ENCODE measurements at places on chromosomes 1 and 21.

DNA sequence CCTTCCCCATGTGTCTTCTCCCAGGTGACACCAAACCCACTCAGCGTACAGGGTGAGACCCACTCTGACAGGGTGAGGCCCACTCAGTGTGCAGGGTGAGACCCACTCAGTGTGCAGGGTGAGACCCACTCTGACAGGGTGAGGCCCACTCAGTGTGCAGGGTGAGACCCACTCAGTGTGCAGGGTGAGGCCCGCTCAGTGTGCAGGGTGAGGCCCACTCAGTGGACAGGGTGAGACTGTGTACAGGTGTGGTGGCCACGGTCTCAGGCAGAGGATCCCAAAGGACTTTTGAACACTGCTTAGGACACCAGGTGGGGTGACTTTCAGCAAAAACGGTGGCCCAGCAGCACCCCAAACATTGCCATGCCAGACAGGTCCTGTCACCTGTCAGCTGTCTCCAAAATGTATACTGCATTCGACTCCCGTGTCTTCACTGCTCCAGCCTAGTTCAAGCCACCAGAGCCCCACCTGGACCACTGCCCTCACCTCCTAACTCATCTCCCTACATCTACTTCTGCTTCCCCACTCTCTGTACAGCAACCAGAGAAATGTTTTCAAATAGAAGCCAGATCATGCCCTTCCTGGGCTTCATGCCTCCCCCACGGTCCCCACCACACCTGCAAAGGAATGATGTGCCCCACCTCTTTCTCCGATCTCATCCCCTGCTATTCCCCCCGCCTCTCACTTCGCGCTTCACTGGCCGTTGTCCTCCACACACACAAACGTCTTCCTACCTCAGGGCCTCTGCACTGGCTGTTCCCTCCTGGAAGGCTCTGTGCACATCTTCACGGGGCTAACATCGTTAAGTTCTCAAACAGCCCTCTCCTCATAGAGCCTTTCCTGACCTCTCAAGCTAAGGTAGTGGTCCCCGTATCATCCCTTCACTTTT lies 52.1 kb downstream of the ACBD3 start:
- no peak for DNase-seq

DNA sequence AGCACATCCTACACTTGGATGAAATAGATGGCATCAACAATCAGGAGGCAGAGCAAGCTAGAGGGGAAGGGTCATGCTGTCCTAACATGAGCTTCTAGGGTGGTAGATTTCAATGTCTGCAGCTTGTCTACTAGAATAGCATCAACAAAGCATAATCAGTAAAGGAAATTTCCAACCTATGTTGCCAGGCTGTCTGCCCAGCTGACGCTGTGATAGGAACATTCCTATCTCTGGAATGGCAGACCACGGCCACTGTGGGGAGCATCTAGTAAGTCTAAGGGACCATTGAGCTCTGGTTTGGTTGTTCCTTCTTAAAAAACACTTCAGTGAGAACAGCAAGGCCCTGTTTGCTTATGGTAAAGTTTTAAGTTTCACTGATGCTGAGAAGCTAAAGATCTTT lies 206.8 kb downstream of the PAPPA2 start:
- DNase-seq, result no peak

GRCh38 chr21:45305836-45306235 lies 18.1 kb upstream of the POFUT2 start:
- no peak for DNase-seq

- DNase-seq, result no peak
These were observed at the start of gene KRTAP21-3 for GRCh38 chr21:30718239-30718909. Gene KRTAP21-3 (minus strand): TSS chr21:30718777. CDS start chr21:30718759, 18 bp downstream.

- no peak for DNase-seq
These were observed 122.3 kb upstream of the CXADR start for GRCh38 chr21:17390569-17390968.

DNA sequence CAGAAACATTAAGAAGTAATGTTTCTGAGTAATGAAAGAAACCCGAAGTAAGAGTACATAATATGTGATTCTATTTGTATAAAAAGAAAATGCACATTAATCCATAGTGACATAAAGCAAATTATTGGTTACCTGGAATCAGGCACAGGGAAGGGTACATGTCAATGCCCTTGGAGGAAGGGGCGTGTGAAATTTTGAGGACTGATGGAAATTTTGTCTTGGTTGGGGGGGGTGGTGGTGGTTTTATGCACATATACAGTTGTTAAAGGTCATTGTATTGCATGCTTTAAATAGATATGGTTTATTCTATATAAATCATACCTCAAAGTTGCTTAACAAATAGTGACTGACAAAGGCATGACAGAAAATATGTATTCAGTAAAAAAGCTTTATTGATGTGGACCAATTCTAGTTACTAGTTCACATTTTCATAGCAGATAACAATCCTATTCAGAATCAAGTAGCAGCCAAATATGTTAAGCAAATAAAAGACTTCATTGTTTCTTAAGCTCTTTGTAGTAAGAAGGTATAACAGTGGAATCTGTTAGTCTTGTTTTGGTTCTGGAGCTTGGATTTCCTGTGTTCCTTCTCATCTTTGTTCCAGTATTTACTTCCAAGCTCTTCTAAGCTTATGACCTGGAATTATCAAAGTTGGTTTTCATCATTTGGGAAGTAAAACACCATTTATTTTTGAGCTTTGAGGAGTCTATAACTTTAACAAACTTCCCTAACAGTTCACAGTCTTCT lies 15.1 kb downstream of the BACH1 start:
- DNase-seq, result no peak

GRCh38 chr1:197171531-197171930 lies 25.1 kb upstream of the ASPM start:
- DNase-seq, result no peak

DNA sequence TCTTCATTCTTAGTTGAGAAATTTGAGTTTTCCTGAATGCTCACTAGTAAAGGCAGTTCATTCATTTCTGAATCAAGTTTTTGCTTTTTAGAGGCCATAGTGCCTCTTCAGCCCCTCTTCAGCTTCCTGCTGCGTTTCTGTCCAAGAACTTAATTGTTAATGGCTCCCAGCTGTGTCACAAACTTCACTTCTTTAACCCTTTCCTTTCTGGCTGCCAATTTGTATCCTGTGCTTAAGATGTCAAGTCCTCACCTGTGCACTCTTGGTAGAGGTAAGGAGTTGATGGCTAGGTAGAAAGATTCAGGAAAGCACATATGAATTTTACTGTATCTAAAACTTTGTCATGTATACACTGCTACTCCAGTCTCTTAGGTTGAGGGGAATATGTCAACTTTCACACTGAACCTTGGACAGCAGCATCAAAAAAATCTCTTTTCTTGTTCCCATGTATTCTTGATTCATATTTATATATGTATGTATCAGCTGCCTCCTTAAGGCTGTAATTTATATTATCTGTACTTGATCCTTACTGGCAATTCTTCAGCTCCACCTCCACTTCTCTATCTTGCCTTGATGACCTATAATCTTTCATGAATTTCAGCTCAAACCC lies 612.8 kb downstream of the LMO4 start:
- no peak for DNase-seq

DNA sequence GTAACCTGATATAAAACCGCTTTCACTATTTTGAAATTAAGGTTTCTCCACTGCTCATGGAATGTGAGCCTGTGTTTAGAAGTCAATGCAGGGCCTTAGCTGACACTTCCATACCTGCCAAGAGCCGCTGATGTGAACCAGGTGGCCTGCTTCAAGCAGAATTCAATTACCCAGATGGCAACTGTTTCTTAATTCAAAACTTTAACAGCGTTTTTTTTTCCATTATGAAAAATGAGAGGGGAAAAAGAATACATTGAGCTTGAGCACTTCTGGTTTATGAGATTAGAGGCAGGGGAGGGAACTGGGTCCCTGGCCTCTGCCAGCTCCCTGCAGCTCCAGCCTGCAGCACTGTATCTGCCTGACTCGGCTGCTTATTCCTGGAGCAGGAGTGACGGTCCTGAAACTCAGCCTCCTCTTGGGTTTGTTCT lies 7.7 kb upstream of the ATP1A1 start:
- DNase-seq, result no peak

- no peak for DNase-seq
These were observed 647 bp downstream of the DESI2 start for GRCh38 chr1:244653439-244654107.

GRCh38 chr1:47225430-47226100 lies 6.5 kb downstream of the TAL1 start:
- DNase-seq, result no peak

- DNase-seq, result no peak
These were observed 65.4 kb downstream of the VWA5B1 start for GRCh38 chr1:20355828-20356735.

GRCh38 chr1:230661976-230662375 lies 19.7 kb downstream of the COG2 start:
- DNase-seq, result no peak

DNA sequence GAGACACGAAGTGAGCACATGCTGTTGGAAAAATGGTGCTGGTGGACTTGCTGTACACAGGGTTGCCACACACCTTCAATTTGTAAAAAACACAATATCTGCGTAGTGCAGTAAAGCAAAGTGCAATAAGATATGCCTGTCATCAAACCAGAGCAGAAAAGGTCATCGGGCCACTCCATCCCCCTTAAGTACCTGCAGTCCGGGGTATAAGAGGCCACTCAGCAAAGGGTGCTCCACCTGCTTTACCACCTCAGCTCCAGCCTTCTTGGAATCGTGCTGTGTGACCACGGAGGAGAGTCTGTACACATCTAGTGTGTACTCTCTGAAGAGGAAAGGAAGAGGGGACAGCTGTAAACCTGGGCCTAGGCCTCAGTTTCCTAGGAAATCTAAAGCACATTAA lies 10.9 kb downstream of the YARS1 start:
- DNase-seq, result no peak

DNA sequence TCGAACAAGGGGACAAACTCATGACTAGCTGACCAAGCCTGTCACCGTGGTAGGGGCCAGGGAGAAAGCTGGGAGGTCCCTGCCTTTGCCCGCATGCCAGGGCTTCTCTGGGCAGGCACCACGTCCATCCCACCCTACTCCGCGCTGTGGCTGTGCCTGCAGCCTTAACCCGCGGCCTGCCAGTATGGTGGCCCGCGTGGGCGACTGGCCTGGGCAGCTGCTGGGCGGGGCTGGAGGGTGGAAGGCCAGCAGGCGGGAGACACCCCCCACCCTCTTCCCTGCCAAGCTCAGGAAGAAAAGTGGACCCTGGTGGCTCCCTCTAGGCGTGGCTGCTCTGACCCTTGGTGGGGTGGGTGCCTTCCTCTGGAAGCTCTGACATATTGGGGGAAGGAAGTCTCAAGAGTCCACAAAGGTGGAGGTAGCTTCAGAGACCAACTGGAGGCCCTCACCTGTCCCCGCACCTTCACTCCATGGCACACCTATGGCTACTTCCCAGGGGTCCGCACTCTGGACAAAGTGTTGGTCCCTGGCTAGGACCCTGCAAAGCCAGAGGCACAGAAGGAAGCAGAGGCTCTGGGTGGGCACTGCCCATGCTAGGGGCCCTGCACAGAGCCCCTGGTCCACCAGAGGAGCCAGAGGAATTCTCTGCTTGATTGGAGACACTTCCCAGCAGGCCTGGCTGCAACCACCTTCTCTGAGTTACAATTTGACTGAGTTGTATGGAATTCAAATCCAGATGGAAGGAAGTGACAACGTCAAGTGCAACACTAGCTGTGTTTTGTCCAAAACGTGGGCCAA lies 3.3 kb upstream of the SKI start:
- no peak for DNase-seq

GRCh38 chr1:156390469-156391365 lies 21.7 kb downstream of the RHBG start:
- no peak for DNase-seq

DNA sequence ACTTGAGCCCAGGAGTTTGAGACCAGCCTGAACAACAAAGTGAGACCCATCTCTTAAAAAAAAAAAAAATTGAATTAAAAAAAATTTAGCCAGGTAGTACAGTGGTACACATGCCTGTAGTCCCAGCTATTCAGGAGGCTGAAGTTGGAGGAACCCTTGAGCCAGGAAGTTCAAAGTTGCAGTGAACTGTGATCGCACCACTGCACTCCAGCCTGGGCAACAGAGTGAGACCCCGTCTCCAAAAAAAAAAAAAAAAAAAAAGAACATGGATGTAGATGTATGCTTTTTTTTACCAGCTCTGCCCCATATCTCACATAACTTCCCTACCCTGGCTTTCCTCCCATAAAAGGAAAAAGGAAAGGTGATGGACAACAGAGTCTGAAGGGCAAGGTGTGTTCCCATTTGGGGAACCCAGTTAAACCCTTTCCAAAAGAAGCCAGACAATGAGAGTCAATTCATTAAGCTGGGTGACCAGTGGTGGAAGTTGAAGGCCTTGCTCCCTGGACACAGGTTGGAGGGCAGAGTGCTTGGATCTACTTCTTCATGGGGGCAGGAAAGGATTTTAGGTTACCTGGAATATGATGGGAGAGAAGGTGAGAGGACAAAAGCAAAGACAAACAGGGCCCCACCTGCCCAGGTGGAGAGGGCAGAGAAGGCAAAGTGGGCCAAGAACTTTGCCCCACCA lies 2.9 kb downstream of the KRTCAP2 start:
- DNase-seq, result no peak

DNA sequence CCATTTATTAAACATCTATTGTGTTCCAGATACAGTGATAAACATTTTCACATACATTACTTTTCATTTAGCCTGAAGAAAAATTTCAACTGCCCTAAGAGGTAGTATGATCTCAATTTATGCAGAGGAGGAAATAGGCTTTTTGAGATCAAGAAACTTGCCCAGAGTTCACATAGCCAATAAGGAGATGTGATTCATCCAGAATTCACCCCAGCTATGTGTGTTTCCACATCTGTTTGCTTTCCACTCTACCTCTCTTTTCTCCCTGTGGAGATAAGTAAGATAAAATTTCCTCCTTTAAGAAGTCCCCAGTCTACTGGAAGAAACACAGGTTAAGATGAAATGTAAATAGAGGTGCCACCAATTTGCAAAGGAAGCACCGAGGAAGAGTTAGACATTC lies 199.7 kb upstream of the C8B start:
- no peak for DNase-seq

- DNase-seq, result no peak
These were observed 35.3 kb downstream of the HLX start for GRCh38 chr1:220914283-220915116.

GRCh38 chr1:51719146-51719545 lies 102.3 kb downstream of the OSBPL9 start:
- no peak for DNase-seq

DNA sequence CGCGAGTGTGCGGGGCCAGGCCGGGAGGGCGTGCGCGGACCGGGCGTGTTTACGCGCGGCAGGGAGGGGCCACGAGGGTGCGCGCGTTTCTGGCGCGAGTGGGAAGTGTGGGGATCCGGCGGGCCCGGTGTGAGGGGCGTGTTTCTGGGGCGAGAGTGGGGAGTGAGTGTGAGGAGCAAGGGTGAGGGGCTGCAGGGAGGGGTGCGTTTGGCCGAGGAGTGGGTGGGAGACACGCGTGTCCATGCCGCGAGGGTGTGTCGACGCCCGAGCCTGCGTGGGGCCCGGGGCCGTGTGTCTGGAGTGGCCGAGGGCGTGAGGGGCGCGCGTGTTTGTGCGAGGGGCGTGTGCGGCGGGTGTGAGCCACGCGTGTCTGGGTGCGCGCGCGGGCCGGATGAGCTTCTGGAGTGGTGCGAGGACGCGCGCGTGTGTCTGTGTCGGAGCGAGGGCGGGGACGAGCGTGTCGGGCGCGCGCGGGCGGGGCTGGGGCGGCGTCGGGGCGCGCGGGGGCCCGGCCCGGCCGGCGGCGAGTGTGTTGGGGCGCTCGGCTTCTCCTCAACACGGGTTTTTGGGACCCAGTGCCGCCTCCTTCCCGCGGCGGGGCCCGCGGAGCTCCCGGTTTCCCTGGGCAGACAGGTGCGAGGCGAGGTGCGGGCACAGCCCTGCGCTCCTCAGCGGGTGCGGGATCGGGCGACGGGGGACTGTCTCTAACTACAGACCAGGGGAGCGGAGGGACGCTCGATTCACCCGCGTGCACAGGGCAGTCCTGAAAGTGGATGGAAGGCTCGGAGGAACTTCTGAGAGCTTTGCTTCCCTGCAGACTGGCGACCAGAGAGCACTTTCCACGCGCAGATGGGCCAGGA lies 65.8 kb upstream of the VAMP3 start:
- no peak for DNase-seq

Measured in NCI-H1417 treated with DMSO at 0.1 percent for 48 hours (cell line).